ENCODE measurements at places on chromosomes 1 and 21.

DNA sequence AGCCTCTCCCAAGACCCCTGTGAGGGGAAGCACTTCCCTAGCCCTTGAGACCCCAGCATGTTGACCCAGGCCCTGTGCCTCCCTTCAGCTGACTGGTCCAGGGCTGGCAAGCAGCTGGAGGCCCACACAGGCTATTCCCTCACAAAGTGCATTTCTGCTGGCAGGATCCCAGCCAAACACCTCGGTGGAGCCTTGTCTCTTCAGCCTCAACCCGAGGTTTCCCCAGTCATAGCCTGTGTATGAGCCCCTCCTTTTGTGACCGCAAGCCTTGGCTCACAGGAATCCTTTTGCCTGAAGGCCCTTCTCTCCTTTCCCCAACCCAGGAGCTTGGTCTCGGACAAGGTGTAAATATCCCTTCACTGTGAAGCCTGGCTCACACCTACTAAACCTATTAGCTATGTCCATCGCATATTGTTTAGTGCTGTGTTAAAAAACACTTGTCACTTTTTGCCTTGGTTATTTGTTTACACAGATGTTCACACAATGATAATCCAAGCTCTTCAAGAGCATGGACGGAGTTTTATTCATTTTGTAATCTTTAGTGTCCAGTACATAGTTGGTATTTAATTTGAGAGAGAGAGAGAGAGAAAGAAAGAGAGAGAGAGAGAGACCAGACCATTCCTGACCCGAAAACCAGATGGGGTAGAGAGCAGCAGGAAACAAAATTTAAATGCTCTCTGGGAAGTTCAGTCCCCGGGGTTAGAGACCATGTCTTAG, 8.5 kb upstream of the CD247 start:
- DNase-seq: no peak

DNA sequence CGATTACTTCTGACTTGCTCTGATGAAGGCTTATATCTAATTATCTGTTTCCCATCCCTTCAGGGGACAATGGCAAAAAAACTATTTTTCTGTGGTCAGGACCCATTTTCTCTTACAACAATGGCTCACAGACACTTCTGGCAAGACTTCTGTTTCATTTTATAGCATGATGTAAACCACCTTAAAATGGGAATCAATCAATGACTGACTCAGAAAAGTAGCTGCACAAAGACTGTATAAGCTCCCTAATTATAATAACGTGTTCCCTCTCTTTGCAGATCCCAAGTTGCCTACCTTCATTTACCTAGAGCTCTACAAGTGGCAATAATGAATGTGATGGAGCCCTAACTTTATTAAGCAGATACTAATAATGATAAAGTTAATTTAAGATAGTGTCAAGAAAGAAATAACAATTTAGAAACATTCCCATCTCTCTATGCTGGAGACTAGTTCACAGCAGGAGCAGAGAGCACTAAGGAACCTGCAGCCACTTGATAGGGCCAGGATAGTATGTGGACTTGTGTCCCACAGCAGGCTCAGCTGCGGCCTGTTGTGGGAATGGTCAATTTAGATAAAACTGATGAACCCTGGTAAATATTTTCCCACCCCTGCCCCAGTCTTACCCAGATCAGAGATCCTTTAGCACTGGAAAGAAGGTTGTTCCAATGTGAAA, 538 bp downstream of the GBP2 start:
- no peak for DNase-seq

GRCh38 chr1:202725526-202725925, 15.3 kb upstream of the SYT2 start:
- no peak for DNase-seq

DNA sequence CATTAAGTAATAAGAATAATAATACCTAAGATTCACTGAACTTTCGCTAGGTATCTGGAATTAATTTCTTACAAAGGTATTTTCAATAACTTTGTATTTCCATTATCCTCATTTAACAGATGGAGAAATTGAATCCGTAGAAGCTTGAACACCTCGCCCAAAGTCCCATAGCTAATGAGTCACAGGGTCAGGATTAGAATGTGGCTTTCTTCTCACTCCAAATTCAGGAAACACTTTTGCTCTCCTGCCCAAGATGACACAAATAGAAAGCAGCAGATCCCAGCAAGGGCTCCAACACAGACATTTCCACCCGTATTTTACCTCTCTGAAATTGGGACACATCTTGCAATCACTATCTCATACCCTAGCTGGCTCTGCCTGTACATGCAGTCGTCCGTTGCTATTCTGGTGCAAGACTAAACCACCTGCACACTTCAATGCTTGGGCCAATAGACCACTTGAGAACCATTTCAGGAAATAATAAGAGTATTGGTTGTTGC, 125.9 kb upstream of the GREM2 start:
- DNase-seq: no peak

DNA sequence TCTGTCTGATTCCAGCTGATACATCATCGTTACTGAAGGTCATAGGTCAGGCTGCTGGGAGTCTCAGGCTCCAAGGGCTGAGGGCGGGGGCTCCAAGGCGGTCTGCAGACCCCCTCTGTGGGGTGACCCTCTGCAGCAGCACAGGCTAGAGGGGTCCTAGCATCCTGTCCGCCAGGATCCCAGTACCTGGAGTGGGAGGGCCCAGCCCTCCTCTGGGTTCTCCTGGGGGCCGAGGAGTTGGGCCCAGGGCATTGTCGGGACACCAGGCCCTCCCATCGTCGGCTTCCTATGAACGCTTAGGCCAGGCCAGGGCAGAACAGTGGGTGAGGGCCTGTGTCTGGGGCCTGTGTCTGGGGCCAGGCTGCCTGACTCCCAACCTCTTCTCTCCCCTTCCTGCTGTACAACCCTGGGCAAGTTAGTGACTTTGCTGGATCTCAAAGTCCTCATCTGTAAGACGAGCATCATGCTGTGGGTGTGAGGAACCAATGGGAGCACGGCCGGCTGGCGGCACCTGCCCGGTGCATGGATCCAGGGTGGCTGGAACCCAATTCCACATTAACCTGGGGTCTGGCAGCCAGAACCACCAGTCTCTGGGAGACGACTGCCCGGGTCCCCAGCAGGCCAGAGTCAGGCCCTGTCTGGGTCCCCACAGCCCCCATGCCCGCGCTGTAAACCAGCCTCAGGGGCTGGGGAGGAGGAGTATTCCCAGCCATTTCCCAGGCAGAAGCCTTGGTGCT, 56.2 kb upstream of the COL18A1 start:
- no peak for DNase-seq

DNA sequence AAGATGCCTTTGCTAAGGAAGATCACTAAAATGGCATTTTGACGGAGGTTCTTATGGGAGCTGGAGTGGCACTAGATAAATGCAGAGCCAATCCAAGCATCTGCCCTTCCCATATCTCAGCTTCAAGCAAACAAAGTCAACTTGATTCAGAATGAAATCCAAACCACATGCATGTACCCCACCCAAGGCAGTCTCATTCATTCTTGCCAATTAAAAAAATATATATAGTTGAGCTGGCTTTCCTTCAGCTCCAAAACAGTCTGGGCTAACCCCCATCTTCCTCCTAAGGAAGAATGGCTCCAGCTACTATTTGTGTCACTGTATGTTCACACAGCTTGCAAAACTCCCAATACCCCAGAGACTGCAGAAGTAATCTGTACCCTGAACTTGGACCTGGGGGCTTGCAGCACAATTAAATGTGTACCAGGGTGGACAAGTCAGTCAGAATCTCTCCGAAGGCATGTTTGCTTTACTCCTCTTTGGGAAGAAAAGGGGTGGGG, 35.4 kb downstream of the GPR3 start:
- DNase-seq: no peak

GRCh38 chr1:197066277-197066676, 783 bp downstream of the F13B start:
- DNase-seq: no peak

GRCh38 chr1:198259333-198260074, 102.7 kb downstream of the NEK7 start:
- no peak for DNase-seq

GRCh38 chr1:202275061-202275770, 66.5 kb downstream of the UBE2T start:
- peak; percentile 20 for DNase-seq

- DNase-seq: no peak
These were observed 41.1 kb upstream of the ZNF124 start for GRCh38 chr1:247212627-247213617.

DNA sequence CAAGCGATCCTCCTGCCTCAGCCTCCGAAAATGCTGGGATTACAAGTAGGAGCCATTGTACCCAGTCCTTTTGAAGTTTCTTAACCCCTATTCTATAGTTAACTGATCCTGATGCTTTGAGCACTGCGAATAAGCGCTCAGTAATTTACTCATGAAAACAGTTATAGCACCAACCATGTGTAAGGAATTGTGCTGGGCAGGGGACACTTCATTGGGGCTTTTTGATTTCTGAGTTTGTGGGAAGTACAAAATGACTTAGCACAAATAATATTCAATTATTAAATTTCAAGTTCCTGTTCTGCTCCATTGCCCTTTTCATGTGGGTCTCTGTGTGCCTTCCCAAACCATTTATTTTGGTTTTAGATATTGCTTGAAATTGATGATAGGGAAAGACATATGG, 6.2 kb upstream of the HIPK1 start:
- DNase-seq: no peak

GRCh38 chr1:24955161-24955560, 25.1 kb upstream of the RUNX3 start:
- DNase-seq: no peak

GRCh38 chr1:58900396-58900795, 116.5 kb upstream of the JUN start:
- DNase-seq: no peak

DNA sequence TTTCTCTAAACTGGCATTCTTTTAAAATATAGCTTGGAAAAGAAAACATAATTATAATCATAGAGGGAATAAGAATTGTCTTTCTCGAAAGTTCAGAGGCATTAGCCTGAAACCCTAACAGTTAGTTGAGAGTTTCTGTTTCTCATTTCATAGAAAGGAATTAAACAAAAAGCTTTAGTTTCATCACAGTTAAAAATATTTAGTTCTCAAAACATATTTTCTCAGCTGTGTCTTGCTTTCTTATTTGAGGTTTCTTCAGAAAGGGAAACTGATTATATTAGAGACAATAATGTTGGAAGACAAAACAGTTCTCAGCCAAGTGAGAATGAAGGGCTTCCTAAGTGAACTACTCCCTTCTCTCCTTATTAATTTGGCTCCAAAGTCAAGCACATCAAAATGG, 75.4 kb upstream of the C1orf105 start:
- DNase-seq: no peak

GRCh38 chr1:169107603-169108208, 1.2 kb downstream of the ATP1B1 start:
- no peak for DNase-seq

- no peak for DNase-seq
These were observed 36.2 kb downstream of the CACHD1 start for GRCh38 chr1:64505944-64506655.

- DNase-seq: no peak
These were observed 50.7 kb downstream of the MPZL1 start for GRCh38 chr1:167772436-167772835.

DNA sequence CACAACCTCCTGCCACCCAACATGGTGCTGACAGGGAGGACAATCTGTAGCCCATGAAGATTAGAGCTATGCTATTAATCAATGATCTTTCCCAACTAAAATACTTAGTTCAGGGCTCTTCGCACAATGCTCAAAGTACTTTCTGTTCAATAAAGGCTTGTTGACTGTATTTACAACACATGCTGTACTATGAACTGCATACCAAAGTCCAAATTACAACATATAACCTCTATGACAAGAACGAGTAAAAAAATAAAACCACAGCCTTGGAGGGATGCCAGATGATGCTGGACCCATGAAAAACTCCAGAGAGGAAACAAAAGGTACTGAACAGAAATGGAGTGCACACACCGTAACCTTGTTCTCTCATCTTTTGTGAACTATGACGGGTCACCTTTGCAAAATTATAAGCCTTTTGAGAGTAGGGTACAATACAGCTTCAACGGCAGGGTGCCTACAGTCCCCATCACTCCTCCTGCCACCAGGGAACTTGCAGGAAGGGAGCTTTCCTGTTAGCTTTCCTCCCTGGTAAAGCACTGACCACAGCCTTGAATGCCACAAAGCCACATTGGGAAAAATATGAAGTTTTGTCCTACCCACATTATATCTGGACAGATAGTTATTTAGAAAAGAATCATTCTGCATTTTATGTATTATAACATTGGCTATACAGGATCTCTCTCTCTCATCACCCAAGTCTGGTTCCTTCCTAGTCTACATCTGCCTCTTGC, 175.6 kb downstream of the NRIP1 start:
- DNase-seq: no peak

- DNase-seq: no peak
These were observed 47.8 kb downstream of the UMODL1 start for GRCh38 chr21:42118901-42119300.

GRCh38 chr1:203082571-203083462, 3.0 kb downstream of the MYOG start:
- DNase-seq: no peak

DNA sequence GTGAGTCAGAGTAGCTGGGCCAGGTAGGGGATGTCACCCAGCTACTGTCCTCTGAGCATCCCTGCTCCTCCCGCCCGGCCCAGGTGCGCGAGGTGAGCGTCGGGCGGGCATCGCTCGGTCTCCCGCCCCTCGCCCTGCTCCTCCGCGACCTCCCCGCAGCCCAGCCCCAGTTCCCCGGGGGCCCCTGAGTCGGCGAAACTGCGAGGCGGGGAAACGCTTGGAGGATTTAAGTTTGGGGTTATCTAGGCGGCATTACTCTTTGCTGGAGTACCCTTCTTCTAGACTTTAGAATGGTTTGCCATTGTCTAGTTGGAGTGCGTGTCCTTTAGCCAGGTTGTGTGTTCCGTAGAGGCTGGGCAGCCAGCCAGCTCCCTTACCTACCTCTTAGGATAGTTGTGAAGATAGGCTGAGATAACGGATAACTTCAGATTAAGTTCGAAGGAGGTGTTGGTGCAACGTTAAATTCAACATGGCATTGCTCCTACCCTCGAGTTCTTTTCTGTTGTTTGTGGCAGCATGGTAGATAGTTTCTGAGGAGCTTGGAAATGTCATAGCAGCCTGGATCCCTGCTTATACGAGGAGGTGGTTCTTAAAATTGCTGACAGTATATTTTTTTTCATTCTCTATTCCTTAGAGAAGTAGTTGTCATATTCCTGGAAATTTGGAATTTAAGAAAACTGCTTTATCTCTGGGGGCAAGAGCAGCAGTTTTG, 697 bp downstream of the AGO3 start:
- no peak for DNase-seq
